Stimulated activated CD8-positive, alpha-beta memory T cell treated with anti-CD3 and anti-CD28 coated beads, Interleukin-4, amount 100 ng/mL, for 1 hour (primary cell): ENCODE measurements at places on chromosomes 16 and 17.

- no peak for DNase-seq
Observed at GRCh38 chr16:82810077-82810476, 183.3 kb downstream of the CDH13 start.

DNA sequence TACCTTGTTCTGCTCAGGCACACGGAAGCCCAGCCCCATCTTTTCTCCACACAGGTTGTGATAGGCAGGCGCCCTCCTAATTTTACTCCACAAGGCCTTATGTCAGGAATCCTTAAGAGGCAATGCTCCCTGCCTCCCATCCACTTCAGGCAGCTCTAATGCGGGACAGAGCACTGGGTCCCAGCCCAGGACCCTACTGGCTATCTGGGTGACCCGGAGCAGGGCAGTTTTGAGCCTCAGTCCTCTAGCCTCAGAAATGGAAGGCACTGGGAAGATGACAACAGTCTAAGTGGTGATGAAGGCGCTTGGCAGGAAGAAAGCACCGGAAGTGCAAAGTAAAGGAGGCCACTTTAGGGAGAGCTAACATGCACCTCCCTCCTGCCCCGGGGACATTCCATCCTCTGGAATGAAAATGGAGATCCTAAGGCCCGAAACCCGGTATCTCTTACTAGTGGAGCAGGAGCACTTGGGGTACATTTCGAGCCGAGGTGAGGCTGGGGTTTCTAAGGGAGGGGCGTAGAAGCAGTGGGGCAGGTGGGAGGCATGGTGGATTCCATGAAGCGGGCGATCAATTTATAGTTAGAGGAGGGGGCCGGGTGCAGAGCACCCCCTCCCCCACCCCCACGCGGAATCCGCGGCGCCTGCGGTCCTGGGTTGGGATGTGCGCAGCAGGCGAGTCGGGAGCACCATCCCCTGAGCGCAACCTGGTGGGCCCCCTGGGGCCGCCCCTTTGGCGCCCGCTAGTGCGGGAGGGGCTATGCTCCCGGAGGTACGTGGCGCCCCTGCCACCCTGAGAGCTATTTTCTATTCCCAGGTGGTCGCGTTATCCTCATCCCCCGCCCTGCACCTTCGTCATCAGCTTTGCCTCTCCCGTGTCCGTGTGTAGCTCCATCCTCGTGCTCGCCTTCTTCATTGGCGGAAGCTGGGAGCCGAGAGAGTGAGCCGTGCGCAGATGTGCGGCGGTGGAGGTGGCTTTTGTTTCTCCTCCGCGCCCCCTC, 4.9 kb downstream of the MT1F start:
- no peak for DNase-seq

DNA sequence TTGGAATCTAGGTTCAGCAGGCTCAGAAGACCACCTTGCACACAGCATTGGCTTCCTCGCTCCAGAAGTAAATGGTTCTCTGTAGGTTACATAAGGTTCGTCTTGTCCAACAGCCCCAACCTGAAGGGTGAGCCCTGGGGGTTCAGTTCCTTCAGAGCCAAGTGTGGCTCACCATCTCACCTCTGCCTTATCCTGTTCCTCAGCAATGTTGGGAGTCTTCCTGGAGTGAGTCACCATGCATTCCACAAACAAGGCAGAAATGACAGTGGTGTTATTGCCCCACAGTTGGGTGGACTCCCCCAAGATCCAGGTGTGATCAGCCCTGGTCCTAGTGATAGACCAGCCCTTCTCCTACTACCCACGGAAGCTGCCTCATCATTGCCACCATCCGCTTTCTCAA, 26.8 kb upstream of the SMPD3 start:
- no peak for DNase-seq

DNA sequence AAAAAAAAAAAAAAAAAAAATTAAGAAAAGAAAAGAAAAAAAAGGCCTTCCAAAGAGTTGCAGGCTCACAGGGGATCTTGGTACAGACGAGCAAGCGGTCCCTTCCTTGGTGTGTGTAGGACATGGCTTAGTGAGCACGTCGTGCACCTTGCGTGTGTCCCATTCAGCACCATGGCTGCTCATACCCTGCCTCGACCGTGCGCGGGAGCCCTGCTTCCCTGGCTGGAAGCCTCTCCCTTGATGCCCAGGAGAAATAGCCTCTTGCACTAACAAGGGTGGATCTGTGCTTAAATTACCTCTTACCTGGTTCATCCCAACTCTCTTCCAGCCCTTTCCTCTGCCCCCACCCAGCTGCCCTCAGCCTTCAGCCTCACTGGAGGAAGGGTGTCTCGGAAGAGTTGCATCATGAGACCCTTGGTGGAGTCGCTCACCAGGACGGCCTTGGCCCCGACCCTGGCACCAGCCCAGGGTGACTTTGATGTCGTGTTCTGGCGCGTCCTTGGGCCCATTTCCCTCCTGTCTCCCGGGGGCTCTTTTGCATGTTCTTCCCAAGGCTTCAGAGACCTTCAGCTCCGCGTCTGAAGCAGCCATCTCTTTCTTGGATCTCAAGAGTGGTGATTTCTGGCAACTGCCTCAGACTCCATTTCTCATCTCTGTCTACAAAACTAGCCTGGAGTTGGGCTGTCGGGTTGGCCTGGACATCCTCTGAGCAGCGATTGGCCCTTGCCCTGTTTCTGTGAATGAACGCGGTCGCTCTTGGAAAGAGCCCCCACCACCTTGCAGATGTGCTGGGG, 127.2 kb downstream of the CMIP start:
- DNase-seq: no peak

GRCh38 chr17:3035256-3035967, 28.0 kb downstream of the OR1D5 start:
- DNase-seq: no peak

GRCh38 chr17:15112846-15113617, 152.1 kb downstream of the PMP22 start:
- DNase-seq: no peak

GRCh38 chr16:66516808-66517585, 32.9 kb downstream of the TK2 start:
- peak; percentile 61 for DNase-seq

- no peak for DNase-seq
Observed at GRCh38 chr16:27284865-27285675, 16.5 kb upstream of the NSMCE1 start.

DNA sequence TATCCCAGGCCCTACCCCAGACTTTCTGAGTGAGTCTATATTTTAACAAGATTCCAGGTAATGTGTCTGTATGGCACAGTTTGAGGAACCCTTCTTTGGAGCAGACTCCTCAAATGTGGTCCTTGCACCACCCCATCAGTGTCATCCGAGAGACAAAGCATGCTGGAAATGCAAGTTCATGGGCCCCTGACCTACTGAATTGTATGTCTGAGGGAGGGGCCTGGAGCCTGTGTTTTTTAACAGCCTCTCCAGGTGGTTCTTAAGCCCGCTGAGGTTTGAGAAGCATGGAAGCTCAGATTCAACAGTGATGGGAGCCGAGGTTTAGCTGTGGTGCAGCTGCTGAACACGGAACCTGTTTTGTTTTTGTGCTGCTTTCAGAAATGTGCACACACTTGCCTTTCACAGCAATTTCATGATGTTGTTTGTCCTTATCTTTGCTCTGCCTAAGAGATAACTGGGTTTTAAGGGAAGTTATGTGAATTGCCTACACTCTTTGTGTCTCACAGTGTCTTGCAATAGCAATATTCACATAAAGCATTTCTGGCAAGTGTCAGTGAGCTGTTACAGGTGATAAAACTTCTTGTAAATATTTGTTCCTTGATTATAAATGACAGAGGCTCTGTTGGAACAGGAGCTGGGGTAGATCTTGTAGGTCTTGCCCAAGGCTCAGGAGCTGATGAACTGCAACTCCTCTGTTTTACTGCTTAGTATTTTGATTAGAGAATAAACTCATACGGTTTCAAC, 32.0 kb upstream of the IL34 start:
- DNase-seq: no peak

DNA sequence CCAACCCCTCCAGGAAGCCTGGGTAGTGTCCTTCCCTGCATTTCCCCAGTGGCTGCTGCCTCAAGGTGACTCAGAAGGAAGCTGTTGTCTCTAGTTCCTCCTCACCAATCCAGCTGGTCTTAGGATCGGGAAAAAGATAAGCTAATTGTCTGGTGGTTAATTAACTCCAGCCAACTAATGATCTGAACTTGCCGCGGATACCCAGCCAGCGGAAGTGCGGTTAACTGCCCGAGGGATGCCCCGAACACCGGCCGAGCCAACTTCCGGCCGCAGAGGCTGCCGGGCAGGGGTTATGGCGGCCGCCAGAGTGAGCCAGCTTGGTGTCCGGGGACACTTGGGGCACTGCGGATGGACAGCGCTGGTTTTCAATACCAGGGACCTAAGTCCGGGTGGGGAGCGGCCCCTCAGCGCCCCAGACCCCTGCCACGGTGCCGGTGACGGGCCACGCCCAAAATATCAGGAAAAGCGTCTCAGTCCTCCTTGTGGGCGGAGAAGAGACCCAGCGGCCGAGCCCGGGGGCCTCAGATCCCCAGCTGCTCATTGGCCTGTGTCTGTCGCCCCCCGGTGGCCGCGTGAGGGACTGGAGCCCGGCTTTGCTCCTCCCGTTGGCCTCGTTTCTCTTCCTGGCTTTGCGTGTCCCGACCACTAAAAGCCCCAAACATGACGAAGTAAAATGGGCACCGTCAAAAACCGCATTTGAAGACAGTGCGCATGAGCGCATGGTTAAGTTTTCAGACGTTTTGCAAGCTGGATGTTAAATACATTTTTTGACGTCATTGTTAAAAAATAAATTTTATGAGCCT, 10.2 kb upstream of the PRSS22 start:
- DNase-seq: peak; percentile 90

- no peak for DNase-seq
Observed at GRCh38 chr17:79047923-79048825, 24.2 kb downstream of the C1QTNF1 start.

- DNase-seq: no peak
Observed at GRCh38 chr16:79372503-79373184, 227.9 kb downstream of the MAF start.

GRCh38 chr17:63476459-63476853, 405 bp upstream of the ACE start:
- no peak for DNase-seq

DNA sequence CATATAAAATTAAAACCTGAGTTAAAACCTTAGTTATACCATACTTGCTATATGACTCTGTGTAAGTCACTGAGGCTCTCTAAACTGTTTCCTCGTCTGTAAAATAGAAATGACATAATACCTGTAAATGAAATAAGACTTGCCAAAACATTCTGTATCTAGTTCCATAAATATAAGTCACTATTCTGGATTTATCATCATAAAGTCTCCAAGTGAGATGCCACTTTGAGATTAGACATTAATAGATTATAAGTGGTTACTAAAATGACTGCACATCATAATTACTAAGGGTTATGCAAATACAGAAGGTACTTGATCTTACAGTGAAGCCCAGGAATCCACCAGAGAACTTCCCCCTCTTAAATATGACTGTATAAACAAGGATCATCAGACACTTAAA, 12.0 kb upstream of the BRIP1 start:
- no peak for DNase-seq

GRCh38 chr16:19911204-19911603, 26.6 kb upstream of the GPRC5B start:
- no peak for DNase-seq

GRCh38 chr17:15453246-15453645, 14.2 kb downstream of the CDRT4 start:
- no peak for DNase-seq

- peak; percentile 2 for DNase-seq
Observed at GRCh38 chr16:78437352-78437968, 338.0 kb downstream of the WWOX start.

DNA sequence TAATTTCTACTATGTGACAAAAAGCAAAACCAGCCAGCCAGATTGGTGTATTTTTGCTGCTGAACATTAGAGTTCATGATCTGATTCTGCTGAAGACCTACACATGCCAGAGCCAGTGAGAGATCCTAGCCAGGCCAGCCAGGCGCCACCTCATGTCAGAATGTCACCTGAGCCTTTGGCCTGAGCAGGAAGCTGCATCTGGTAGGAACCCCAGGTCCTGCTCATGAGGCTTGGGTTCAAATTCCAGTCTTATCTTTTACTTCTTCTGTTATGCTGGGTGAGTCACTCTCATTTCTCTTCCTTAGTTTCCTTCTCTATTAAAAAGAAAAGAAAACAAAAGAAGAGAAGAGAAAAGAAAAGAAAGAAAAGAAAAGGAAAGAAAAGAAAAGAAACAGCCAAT, 585.1 kb upstream of the CDH5 start:
- DNase-seq: no peak
